GOT3 (cell line): ENCODE measurements at places on chromosomes 7 and 10.

GRCh38 chr7:24963218-24963617 lies 16.8 kb downstream of the OSBPL3 start:
- no peak for DNase-seq

DNA sequence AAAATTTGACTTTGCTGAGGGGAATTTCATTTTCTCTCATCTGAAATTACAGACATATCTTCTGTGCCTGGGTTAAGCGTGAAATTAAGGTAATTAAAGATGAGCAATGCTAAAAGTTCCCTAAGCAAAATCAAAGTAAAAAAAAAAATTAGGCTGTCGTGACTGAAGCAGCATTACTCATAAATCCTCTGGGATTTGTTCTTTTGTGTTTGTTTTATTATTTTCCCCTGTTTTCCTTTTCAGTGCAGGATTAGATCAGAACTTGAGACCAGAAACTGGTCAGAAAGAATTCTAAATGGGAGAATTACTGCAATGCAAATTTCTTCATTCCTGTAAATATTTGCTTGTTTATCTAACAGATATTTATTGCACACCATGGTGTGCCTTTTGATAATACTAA lies 141.4 kb upstream of the BET1 start:
- DNase-seq = no peak

DNA sequence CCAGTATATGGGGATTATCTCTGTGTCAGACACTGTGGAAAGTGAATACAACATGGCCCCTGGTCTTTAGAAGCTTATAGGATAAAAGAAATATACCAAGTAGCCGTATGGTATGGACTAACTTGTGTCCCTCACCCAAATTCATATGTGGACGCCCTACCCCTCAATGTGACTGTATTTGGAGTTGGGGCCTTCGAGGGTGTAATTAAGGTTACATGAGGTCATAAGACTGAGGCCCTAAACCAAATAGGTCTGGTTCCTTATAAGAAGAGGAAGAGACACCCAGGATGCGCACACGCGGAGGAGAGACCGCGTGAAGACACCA lies 36.3 kb downstream of the ASB13 start:
- DNase-seq = no peak

DNA sequence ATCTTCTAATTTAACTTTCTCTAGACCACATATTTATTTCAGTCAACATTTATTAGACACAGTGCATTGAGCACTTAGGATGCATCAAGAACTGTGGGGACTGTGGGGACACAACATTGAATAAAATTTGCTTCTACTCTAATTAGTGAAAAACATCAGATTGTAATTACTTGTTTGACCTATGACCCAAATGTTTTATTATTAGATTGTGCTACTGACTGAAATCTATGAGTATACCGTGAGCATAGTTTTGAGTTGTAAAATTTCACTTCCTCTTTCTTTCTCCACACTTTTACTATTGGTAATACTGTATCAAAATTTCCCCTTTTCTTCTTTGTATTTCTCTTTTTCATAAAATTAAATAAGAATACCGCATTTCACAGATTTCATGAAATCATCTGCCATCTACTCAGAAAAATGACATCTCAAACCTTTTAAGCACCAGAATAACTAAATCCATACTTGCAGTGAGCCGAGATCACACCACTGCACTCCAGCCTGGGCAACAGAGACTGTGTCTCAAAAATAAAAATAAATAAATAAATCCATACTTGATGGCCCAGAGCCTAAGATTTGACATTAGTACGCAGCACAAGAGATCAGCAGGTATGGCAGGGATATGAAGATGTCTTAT lies 25.4 kb upstream of the INPP5F start:
- no peak for DNase-seq

DNA sequence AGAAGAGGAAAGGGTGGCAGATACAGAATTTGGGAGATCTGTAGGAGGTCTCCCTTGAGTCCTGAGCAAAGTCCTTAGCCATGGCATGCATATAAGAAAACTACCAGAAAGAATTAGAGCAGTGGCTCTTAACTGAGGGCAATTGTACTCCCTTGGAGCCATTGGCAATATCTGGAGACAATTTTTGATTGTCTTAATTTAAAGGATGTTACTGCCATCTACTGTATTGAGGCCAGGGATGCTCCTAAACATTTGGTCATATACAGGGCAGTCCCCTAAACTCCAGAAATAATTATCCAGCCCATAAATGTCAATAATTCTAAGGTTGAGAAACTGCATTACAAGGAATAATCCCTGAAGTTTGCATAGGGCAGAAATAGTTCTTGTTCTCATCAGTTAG lies 136.4 kb upstream of the ODAD2 start:
- DNase-seq = no peak

- no peak for DNase-seq
These were observed 64.4 kb downstream of the RAPGEF5 start for GRCh38 chr7:22292531-22292930.

DNA sequence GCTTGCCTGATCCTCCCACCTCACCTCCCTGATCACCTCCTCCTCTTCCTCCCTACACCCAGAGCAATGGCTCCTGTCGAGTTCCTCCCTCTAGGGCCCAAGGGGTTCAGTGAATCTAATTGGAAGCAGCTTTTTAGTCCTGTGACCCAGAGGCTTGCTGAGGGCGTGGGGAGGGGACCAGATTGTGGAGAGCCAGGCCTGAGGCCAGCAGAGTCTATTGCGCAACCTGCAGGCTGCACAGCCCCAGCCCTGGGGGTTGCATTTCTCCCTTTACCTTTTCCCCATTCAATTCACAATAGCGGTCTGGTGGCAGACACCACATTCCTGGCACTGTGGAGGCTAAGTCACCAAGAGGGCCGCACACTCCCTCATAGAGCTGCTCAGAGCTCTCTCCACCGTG lies 32.5 kb downstream of the GHRHR start:
- DNase-seq = no peak

DNA sequence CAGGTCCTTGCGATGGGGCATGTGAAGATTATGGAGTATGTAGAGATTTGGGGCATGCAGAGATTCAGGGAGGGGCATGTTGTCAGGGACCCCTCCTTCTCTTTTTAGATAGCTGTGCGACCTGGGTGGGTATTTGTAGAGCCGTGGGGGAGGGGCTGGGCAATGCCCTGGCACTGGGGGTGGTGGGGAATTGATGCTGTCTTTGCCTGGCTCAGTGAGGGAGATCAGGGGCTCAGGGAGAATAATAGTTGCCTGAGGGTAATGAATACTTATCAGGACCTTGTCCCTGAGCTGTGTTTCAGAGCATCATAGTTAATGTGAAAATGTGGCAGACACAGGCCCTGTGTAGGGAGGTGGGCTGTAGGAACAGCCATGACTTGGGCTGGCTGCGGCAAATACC lies 3.5 kb downstream of the RAMP3 start:
- no peak for DNase-seq

GRCh38 chr10:124156524-124157260 lies 63.3 kb upstream of the CHST15 start:
- no peak for DNase-seq

GRCh38 chr7:3264693-3265339 lies 36.2 kb upstream of the SDK1 start:
- DNase-seq = no peak

- DNase-seq = no peak
These were observed 459.3 kb downstream of the CNTNAP2 start for GRCh38 chr7:146575903-146576302.

GRCh38 chr7:54355842-54356241 lies 186.3 kb upstream of the VSTM2A start:
- no peak for DNase-seq
